ENCODE measurements at places on chromosomes 5 and 9.

GRCh38 chr9:108709126-108709525, 146.7 kb downstream of the ACTL7B start:
- no peak for DNase-seq

- DNase-seq = peak; percentile 66
Observed at GRCh38 chr5:138654281-138654867, 79.2 kb upstream of the HSPA9 start.

GRCh38 chr5:65329266-65329665, 152.5 kb downstream of the ADAMTS6 start:
- DNase-seq = no peak

- no peak for DNase-seq
Observed at GRCh38 chr5:135232958-135233357, 166.1 kb downstream of the MACROH2A1 start.

DNA sequence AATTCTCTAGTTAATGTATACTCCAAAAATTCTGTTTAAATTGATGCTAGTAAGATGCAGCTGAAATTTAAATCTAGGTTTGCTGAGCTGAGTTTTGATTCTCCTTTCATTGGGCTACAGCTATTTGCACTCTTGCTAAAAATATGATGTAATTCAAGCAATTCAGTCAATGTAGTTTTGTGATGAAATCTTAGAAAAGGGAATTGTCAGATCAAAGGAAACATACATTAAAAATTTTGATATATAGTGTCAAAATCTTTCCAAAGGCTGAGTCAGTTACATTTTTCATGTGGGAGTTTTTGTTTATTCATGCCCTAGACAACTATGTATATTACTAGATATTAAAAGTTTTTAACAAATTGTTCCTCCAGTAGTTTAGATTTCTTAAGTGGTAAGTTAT, 334.9 kb upstream of the DAB2 start:
- DNase-seq = peak; percentile 28

GRCh38 chr9:34292552-34292951, 36.5 kb downstream of the KIF24 start:
- DNase-seq = no peak

DNA sequence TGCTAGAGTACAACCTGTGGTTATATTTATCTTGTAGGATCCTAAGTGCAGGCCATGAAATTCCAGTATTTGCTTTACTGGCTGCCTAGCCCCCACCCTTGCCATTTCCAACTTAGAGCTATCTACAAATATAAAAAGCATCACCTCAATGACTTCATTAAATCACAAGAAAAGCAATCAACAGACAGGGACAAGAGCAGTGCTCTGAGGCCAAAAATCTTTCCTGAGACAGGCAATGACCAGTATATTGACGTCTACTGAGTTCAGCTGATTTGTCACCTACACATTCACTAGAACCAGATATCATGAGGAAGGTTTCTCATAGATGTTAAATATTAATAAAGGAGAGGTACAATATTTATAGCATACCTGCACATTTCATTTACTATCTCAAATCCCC, 38.4 kb upstream of the CTNNAL1 start:
- DNase-seq = no peak

DNA sequence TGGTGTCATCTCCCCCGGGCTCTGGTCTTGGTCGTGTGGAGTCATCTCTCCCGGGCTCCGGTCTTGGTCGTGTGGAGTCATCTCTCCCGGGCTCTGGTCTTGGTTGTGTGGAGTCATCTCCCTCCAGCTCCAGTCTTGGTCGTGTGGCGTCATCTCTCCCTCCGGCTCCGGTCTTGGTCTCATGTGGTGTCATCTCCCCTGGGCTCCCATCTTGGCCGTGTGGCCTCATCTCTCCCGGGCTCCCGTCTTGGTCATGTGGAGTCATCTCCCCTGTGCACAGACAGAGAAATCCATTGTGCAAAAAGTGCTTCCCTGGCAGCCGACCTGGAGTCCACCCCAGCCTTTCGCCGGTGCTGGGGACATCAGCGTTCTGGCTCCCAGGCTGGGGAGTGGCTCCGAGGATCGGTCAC, 91.1 kb upstream of the CACNA1B start:
- DNase-seq = peak; percentile 38

DNA sequence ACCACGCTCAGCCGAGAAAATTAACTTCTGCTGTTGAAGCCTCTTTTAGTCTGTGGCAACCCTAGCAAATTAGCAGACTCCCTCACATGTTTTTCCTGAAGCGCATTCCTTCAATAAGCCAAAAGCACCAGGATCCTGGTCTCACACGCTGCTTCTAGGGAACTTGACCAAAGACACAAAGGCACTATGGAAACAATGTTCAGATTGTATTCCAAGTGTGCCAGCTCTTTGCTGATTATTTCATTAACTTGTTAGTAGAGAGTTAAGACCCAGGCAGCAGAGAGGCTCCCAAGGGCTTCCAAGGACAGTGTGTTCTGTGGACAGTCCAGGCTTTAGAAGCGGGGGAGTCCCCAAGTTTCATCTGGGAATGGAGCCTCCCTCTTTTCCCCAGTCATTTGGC, 94.4 kb upstream of the BASP1 start:
- DNase-seq = no peak

DNA sequence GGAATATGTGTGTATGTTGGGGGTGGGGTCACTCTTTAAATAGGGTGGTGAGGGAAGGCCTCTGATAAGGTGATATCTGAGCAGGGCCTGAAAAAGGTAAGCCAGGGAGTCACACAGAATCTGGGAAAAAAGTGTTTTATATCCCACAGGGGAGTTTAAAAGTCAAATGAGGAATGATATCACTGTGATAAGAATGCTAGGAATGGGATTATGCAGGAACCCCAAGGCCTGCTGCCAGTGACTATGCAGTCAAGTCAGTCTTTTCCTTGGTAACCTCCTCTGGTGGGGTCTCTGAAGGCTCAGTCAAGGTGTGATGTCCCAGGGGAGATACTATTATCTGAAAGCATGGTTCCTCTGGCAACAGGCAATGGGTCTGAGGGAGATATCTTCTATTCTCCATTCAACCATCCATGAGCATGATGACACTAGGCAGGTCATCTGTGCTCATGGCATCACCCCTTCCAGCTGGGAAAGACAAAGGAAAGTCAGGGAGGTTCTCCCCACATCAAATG, 53.5 kb downstream of the GRIA1 start:
- DNase-seq = peak; percentile 42

Data from amniotic epithelial cell (primary cell).